ENCODE measurements at places on chromosomes 7 and 10.
A peak's percentile ranks its signal among the peaks of the same experiment; 100 is the strongest.

DNA sequence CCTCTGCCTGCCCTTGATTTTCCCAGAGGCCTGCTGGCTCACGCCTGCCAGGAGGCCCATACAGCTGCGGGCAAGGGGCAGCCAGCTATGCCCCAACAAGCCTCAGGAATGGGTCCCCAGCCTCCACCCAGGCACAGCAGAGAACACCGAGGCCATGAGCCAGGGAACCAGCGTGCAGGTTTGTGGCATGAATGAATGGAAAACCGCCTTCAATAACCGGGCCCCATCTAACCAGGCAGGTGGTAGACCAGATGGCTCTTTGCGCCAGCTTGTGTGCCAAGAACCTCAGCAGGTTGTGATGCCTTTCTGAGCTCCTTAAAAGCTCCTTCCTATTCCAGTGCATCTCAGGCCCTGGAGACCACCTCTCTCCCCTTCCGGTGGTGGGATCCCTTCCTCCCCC is 50.2 kb downstream of the ELFN1 start:
- DNase-seq = no peak

DNA sequence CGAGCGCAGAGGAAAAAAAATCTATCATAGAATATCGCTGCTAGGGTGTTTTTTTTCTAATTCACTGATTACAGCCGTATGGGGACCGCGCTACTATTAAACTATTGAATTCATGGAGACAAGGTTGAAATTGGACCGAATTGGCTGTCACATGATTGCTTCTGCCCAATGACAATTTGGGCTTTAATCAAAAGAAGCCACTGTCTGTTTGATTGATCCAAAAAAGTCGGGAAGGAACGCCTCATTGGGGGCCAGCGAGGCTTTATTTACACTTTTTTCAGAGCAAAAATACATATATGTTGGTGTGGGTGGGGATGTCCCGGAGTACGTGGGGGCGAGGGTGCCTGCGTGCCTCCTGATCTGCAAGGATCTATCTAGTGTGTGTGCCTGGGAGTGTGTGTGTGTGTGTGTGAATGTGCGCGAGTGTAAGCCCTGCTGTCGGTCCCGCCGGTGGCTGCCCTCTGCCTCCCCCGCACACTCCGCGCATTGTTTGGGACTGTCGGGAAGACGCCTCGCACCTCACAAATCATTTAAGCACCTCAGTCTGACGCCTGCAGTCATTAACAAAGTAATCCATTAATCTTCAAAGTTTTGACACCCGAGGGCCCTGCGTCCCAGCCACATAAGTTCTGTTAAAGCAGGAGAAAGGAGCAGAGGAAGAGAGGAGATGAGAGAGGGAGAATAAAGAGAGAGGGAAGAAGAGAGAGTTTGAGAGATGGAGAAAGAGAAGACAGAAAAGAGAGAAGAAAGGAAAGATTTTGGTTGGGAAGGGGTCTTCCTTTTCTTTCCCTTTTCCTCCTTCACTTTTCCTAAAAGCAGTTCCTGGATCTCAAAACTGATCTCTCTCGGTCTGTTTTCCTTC is at the start of gene HOXA2:
Gene HOXA2, minus strand, starts transcription at position 103 of the 862 bp plus-strand sequence. CDS start 183 bp downstream, outside the sequence.
- DNase-seq = no peak

DNA sequence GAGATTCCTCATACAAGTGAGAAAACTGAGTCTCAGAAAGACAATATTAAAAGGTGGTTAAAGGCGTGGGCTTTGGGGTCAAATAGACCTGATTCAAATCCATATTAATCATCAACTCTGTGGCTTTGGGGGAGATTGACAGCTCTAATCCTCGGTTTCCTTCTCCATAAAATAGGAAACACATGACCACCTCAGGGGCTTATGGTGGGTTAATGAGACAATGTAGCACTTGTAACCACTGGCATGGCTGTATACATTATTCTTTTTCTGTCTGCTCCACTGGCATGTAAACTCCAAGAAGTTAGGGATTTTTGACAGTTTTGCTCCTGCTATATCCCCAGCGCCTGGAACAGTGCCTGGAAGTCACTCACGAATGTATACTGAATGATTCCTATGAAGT is 120.8 kb upstream of the GAD2 start:
- no peak for DNase-seq

- DNase-seq = no peak
Measured at GRCh38 chr7:120337308-120337907, 64.4 kb downstream of the KCND2 start.

GRCh38 chr7:68674826-68675225 is 923.4 kb upstream of the AUTS2 start:
- no peak for DNase-seq

DNA sequence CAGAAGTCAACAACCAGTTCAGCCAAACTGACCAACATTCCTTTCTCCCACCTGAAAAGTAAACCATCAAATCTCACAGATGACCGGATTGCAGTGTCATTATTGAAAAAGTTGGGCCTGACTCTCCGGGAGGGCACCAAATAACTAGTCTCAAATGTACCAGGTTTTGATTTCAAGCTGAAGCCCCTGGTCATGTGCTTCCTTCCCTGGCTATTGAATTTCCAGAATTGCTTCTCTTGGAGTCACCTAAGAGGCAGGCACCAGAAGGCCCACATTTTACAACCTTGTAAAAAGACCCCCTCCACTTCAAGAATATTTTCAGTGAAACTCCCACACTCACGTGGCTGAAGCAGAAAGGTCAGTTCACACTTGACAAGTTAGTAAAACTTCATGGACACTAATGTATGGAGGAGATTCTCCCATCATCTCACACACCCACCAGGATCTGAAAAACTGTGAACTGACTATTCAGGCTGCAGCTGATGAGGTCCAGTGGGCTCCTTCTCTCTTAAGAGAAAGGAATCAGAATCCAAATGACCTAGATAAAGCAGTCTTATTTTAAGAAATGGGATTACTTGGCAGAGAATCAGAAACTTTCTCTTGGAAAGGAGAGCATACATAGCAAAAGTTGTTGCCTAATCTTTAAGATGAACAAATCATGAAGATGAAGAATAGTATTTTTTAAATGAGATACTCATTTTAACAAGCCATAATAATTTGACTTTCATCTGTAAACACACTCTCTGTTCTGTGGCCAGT is 53.6 kb downstream of the DLD start:
- DNase-seq = no peak

- DNase-seq = no peak
Measured at GRCh38 chr7:150879345-150879744, 27.0 kb downstream of the AOC1 start.

DNA sequence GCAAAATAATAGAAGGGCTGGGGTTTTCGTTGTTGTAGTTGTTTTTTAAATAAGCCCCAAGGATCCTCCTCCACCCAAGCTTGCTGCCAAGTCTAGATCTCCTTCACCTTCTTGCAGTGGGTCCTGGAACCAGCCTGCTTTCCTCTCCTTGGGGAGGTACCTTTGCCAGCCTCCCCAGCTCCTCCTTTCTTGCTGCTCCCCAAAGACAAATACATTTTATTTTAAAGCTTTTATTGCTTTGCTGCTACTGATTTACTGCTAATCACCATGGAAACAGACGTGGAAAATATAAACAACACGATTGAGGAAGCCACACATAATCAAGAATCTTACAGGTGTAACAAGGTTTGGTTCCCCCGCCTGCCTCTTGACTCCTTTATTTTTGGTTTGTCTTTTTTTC is 17.4 kb upstream of the SLF2 start:
- no peak for DNase-seq

- DNase-seq = no peak
Measured at GRCh38 chr10:121788717-121789116, 139.1 kb downstream of the ATE1 start.

DNA sequence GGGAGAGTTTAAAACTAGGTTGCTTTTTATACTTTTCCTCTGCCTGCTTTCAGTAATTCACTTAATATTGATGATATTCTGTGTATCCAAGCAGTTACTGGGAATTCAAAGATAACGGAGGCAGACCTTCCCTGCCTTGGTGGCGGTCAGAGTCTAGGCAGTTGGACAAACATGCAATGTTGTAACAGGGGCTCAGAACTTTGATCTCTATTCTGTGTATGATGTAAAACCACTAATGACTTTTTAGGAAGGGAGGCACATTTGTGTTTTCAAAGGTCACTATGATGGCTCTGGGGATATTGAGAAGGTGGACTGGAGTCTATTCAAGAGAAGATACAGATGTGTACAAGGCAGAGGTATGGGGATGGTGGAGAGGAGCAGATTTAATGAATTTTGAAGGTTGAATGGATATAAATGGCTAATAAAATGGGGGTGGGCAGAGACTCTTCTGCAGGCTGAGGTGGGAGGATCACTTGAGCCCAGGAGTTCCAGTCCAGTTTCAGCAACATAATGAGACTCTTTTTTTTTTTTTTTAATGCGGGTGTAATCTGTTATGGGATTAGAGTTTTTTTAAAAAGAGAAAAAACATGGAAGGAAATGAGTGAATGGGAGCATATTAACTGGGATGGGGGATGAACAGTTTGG is 5.7 kb upstream of the PON2 start:
- no peak for DNase-seq

GRCh38 chr10:100482834-100483185 is 20.0 kb downstream of the WNT8B start:
- no peak for DNase-seq

DNA sequence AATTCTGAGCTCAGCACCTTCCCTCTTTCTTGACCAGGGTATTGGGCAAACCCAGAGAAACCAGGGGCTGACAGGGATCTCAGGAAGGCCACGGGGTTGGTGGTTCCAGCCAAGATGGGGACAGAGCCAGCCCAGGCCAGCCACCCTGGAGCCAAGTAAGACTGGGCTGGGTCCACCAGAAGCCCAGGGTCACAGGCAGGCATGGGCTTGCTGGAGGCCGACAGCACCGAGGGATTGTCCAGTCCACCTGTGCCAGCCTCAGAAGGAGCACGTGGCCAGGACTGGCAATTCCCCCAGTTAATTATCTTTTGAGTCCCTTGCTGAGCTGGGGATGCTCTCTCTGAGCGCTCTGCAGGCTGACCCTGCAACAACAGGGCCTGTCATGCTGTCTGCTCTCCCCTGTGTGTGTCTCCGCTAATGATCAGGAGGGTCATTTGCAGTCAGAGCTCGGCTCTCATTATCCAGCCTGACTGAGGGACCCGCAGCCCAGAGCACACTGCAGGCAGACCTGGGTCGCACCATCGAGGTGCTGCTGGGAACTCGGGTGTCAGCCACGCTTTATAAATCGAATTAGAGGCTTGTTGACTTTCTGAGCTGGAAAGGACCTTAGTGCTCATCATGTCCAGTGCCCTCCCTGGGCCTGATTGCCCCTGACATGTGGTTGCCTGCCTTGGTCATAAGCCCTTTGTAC is 69.5 kb upstream of the PPIF start:
- no peak for DNase-seq

GRCh38 chr10:50855015-50855414 is 30.4 kb downstream of the A1CF start:
- DNase-seq = no peak

GRCh38 chr10:128812000-128812399 is 655.0 kb upstream of the MGMT start:
- no peak for DNase-seq

DNA sequence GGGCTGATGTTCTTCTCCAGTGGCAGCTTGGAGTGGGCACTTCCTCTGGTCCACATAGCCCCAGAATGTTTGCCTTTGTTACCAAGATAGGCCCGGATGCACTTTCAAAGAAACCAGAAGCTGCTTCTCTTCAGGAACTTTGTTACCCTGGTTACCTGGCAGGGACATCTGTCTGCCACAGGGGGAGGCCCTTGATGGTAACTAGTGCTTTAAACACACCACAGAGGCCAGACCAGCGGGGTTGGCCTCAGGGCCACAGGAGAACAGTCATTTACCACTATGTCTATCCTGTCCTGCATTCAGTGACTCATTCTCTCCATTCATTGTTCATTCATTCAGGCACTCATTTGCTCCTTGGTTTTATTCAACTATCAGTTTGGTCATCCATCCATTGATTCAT is 11.9 kb upstream of the PLEKHA1 start:
- DNase-seq = no peak

- peak; percentile 67 for DNase-seq
Measured at GRCh38 chr10:84205049-84205852, 10.9 kb downstream of the CDHR1 start.

GRCh38 chr7:69782917-69783684 is 184.8 kb downstream of the AUTS2 start:
- peak; percentile 62 for DNase-seq

Data from Right ventricle myocardium superior (tissue), 1 donor.